Activated gamma-delta T cell treated with Interleukin-2 at 50 U/mL for 16 hours (primary cell): ENCODE measurements at places on chromosomes 6 and 20.

DNA sequence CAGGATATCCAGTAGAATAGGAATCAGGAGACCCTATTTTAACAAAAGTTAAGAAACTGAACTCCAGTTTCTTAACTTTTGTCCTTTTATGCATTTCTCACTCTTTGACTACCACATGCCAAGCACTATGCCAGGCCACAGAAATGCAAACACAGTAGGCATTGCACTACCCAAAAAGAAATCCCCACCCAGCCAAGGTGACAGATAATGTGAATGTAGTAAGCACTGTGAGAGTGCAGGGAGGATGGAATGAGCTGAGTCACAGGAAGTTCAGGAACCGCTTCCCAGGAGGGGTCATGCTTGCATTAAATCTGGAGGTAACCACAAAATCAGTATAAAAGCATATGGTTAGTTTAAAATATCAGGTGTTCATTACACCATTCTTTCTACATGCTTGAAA, 20.1 kb upstream of the FAM83C start:
- no peak for DNase-seq

GRCh38 chr6:5752391-5752680, 254.4 kb downstream of the NRN1 start:
- DNase-seq: no peak

DNA sequence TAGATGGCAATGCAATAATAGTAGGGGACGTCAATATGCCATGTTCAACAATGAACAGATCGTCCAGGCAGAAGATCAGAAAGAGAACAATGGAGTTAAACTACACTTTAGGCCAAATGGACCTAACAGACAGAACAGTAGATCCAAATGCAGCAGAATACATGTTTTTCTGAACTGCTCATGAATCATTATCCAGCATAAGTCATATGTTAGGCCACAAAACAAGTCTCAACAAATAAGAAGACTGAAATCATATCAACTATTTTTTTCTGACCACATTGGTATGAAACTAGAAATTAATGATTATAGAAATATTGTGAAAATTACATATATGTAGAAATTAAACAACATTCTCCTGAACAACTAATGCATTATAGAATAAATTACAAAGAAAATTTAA, 10.2 kb upstream of the DEFB125 start:
- DNase-seq: no peak

DNA sequence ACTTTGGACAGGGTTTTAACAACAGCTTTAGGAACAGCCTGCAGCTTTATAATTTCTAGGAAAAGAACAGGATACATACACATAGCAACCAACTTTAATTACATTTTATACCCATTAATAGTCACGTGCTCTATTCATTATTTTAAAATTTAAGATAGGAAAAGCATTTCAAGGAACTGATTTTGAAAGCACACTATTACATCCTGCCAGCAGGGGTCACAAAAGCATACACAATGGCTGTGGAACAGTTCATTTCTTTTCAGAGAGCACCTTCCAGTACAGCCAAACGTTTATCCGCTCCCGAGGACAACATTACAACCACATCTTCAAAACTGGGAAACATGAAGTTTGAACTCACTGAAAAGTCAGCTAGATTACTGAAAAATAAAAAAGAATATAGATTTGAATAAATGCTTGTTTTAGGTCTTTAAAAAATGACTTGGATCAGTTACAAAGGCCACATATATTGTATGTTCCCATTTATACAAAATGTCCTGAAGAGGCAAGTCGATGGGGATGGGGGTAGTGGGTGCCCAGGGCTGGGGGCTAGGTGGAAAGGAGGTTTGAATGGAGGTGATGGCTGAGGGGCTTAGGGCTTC, 104.6 kb upstream of the EXOC2 start:
- DNase-seq: peak; percentile 19

DNA sequence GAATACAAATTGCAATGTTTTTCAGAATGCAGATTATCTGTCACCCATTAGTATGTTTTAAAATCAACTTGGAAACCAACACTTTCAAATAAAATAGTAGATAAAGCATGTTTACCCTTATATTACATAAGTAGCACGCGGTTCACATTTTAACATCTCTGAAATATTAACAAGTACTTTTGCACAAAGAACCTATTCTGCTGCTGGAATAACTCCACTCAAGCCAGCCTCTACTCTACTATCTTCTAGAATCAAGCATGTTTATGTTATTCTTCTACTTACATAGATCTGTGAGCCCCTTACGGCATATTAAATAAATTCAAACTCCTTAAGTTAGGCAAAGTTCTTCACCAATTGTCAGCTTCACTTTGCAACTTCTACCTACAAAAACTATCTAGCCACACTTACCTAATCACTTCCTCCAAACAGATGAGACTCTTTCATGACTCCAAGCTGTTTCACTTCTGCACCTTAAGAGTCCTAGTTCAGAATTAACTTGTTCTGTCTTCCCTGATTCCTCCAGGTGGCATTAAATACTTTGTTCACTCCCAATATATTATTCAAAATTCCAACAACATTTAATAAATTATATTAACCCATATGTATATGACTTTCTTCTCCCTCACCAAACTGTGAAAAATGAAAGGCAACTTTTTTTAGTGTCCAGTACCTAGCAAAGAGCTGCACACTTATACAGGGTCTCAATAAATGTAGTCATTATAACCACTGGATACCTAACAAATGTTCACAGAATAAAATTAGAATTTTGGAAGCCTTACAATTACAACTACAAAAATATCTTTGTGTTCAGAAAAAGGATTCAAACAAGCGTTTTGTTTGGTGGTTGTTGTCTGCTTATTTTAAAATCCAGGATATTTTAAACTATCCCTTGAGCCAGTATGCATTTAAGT, 12.1 kb downstream of the CEP85L start:
- DNase-seq: no peak

DNA sequence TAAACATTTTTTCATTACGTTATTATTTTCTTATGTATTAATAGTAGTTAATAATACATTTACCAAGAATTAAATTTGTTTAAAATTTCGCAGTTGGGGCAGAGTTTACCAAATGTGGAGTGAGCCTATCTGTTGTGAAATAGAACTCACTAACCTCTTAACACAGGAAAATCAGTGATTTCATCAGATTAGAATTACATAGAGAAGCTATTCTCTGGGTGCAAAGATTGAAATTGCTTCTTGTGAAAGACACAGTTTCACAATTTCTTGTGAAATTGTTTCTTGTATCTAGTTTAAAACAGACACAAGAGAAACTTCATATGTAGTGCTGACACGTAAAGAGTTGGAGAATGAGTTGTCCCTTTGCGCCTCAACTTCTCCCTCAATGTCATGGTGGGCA, 69.4 kb upstream of the PRL start:
- no peak for DNase-seq

GRCh38 chr6:93389192-93389591, 30.2 kb downstream of the EPHA7 start:
- DNase-seq: no peak

- no peak for DNase-seq
Observed at GRCh38 chr6:10531942-10532341, 10.8 kb downstream of the GCNT2 start.

GRCh38 chr20:20939006-20939405, 167.2 kb downstream of the LINC00237 start:
- DNase-seq: no peak
